Fibroblast of skin of left biceps (primary cell): ENCODE measurements at places on chromosomes 7 and 10.

GRCh38 chr10:53233749-53234148 lies 461.2 kb upstream of the MBL2 start:
- DNase-seq: no peak

- DNase-seq: no peak
These were observed 108.5 kb upstream of the ANLN start for GRCh38 chr7:36280840-36281812.

GRCh38 chr10:6473430-6473829 lies 106.6 kb downstream of the PRKCQ start:
- DNase-seq: no peak

GRCh38 chr7:424961-425793 lies 94.5 kb downstream of the PDGFA start:
- no peak for DNase-seq

- peak; percentile 48 for DNase-seq
These were observed 57.5 kb downstream of the KLHDC10 start for GRCh38 chr7:130127821-130128317.

DNA sequence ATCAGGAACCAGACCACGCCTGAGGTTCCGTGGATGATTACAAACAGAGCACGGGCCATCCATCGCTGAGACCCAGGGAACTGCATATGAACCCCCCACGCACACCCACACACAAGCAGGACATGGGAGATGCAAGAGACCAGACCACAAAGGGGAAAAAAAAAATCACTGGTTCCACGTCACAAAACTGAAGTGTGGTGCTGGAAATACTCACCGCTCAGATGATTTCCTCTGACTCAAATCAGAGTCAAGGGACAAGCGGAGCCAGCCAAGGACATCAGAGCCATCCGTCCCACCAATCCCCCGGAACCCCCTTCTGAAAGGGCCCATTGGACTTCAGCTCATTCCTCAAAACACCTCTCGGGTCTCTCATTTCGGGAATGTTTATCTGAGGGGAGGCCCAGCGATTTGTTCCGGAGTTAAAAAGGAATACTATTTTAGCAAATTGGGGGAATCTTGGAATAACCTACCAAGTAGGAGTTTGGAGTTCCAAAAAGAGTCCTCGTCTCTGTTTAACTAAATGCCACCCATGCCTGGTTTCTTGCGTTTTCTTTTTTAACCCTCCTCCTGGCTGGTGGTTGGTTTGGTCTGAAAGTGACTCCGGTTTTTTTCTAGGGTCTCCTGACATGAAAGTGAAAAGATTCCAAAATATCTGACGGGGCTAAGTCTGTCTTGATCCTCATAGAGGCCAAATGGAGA lies 15.0 kb downstream of the SNX8 start:
- peak; percentile 43 for DNase-seq

GRCh38 chr7:114539575-114539974 lies 125.0 kb downstream of the FOXP2 start:
- DNase-seq: no peak

DNA sequence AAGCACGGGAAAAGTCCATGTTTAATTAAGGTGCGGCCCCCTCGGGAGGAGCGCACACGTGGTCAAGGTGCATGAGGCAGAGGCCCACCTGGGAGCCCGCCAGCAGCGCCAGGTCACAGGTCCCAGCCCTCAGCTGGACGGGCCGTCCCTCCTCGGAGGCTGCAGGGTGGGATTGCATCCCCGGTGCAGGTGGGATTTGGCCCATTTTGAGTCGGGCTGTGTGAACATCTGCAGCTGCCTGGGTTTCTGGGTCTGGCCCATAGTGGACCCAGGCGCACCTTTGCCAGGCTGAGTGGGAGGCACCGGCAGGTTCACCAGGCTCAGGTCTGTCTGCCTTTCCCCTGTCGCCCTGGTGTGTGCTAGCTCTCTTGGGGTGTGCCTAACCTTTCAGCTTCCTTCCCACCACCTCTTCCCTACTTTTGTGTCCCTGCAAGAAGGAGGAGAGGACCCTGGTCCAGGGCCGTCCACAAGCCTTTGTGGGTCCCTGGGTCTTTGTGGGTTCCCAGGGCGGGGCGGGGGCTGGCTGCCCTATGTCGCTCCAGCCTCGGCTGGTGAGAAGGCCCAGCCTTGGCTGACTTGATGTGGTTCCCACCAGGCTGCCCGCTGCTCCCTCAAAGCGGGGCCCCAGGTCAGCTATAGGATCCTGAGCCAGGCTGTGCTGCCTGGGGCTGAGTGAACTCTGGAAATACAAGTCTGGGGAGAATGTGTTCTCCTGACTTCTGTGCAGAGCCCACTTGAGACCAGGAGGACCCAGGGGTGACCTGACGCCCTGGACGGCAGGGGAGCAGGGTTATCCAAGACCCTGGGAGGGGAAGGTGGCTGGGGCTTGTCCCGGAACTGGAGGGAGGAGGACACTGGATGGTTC lies 186.7 kb upstream of the SHH start:
- DNase-seq: no peak

GRCh38 chr7:31065021-31065593 lies 13.0 kb downstream of the ADCYAP1R1 start:
- DNase-seq: no peak

GRCh38 chr7:101124376-101125056 lies 2.4 kb upstream of the SERPINE1 start:
- DNase-seq: no peak

GRCh38 chr10:24208661-24209431 lies at the start of gene KIAA1217:
Gene KIAA1217, plus strand, starts transcription at chr10:24209138. Its CDS starts 56 bp downstream, at chr10:24209194.
- DNase-seq: no peak

DNA sequence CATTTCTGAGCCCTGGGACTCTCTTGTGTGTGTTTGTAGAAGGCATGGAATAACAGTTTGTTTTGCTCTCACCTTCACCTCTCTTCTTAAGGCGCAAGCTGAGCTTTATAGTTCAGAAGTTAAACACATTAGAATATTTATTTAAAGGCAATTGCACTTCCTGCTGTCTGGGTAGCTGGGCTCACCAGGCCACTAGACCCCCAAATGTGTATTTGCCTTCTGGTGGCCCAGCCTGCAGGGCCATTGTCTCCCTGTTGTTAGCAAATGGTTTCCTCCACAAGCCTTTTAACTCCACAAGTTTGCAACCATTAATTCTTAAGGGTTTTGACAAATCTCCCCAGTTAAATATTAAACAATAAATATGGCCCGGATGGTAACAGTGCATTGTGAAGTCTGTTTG lies 31.1 kb upstream of the NEUROD6 start:
- DNase-seq: no peak

DNA sequence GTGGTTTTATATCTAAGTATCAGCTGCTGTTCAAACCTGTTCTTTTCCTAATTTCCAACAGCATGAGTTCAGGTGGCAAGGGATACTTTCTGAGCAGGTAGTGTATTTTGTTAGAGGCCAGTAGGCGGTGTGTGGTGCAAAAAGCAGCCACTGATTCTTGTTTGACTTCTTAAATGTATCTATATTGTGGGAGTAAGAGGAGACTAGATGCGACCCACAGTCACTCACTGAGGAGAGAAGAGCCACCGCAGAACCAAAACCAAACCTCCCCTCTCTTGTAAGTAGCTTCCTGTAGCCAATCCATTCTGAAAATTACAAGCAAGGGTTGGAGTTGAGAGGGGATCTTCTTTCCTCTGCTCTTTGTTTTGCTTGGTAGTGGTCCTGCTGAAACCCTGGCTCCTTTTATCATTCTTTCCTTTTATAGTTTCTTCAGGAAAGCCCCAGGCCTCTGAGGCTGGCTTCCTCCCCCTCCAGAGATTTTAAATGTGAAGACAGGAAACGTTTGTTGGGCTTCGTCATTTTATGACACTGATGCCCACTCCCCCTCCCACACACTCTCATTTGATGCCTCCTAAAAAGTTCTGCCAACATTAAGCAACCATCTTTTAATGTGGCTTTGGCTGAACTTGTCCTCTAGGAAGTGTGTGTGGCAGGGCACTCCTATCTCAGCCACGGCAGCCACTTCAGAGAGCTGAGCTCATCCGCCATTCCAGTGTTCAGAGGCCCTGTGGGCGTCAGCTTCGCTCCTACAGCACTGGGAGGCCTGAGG lies 566.0 kb downstream of the SUGCT start:
- no peak for DNase-seq

GRCh38 chr7:136869991-136870865 lies 1.8 kb downstream of the CHRM2 start:
- DNase-seq: no peak

GRCh38 chr7:139626817-139627216 lies 103.3 kb downstream of the CLEC2L start:
- DNase-seq: no peak

- no peak for DNase-seq
These were observed 79.2 kb downstream of the PHTF2 start for GRCh38 chr7:77877791-77878190.

- no peak for DNase-seq
These were observed 241.6 kb upstream of the GPR26 start for GRCh38 chr10:123424537-123424936.

DNA sequence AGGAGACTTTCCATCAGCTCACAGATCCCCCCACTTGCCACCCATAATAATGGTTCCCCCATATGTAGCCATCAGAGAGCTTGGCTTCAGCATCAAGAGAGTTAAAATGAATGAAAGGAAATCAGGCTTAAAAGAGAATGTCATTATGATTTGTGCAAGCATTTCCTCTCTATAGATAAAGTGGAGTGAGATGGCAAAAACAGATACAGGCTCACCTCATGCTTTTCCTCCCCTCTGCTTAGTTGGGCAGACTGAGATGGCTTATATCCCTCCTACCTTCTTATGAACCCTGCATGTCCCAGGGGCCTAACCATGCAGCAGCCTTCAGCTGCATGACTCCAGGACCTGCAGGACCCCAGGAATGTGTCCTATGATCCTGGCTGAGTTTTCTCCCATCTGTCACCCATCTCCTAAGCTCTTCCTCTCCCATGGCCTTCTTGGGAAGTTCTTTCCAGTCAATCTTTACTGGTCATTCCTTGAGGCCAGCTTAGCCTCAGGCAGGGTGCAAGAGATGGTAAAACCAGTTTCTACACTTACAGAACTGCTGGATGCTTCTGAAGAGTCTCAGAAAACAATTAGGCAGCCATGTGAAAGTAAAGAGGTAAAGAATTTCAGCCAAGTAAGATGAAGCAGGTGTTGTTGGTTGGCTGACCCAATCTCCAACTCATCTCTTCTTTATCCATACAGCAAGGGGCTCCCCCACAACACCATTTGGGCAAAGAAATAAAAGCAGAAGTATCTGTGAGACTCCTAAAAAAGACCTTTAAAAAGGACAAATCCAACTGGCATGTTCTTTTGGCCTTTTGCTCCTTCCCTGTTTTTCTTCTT lies 159.7 kb downstream of the RTKN2 start:
- no peak for DNase-seq

DNA sequence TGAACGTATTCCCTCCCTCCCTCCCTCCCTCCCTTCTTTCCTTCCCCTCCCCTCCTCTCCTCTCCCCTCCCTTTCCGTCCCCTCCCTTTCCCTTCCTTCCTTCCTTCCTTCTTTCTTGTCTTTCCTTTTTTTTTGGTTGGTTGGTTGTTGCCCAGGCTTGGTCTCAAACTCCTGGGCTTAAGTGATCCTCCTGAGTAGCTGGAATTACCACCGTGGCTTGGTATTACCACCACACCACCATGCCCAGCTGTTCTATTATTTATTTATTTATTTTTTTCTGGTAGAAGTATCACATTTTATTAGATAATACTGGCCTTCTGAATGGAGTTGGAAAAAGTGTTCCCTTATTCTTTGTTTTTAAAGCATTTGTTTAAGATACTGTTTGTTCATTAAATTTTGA lies 95.9 kb downstream of the PHF14 start:
- no peak for DNase-seq

GRCh38 chr10:108765794-108766193 lies 1157.5 kb downstream of the XPNPEP1 start:
- no peak for DNase-seq

GRCh38 chr10:19077276-19077675 lies 28.7 kb downstream of the MALRD1 start:
- no peak for DNase-seq
